ENCODE measurements at places on chromosomes 1 and 21.

GRCh38 chr1:181105134-181106021 lies 16.9 kb downstream of the IER5 start:
- DNase-seq = peak; percentile 92

- DNase-seq = no peak
Measured at GRCh38 chr1:199932462-199932861, 95.0 kb upstream of the NR5A2 start.

GRCh38 chr1:158666037-158666436 lies 20.5 kb downstream of the SPTA1 start:
- no peak for DNase-seq

DNA sequence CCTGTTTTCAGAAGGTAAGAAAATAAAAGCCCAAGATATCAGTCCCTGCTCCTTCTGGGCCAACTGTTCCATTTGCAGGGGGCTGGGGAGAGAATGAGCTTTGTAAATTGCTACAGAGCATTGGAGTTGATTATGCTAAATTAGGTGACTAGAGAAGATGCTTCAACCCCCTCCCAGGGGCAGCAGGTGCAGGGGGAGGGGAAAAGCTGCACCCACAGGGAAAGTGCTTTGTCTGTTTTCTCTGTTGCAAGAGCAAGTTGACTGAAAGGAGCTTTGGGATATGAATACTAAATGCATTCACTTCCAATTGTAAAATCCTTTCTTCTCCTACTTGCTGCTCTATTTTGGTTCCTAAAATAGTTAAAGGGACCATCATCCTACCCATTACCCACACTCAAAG lies 16.5 kb upstream of the PIGM start:
- no peak for DNase-seq

DNA sequence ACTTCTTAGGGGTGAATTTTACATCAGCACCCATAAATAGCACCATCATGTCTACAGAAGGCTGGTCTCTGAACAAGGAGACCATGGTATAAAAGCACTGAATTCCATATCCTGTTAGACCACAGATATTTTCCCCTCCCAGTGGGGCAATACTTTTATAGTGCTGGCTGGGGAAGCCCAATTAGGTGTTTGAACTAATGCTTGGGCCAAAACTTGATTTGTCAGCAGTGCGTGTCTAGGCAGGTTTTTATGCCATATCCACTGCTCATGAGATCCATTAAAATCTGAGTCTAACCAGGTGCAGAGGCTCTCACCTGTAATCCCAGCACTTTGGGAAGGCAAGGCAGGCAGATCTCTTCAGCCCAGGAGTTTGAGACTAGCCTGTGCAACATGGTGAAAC lies 623.0 kb downstream of the NPHP4 start:
- no peak for DNase-seq

GRCh38 chr21:14833241-14833640 lies 231.6 kb downstream of the NRIP1 start:
- DNase-seq = no peak

GRCh38 chr1:209241487-209241886 lies 342.0 kb upstream of the CAMK1G start:
- DNase-seq = no peak

- no peak for DNase-seq
Measured at GRCh38 chr1:47231301-47232186, 481 bp downstream of the TAL1 start.

DNA sequence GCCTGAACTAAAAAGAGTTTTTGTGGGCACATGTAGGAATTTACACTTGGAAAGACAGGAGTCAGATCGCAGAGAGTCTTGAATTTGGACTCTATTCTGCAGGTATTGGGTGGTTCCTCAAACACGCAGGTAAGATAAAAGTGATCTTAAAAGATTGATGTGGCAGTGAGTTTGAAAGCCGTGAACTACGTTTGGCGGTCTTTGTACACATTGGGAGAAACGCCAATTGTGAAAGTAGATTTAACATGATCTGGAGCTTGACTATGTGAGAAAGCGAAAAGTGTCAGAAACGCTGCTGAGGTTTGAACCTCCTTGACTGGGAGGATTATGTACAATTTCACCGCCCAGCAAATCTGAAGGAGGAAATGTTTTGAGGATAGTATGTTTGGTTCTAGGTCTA lies 1.5 kb upstream of the PPP2R5A start:
- DNase-seq = no peak

DNA sequence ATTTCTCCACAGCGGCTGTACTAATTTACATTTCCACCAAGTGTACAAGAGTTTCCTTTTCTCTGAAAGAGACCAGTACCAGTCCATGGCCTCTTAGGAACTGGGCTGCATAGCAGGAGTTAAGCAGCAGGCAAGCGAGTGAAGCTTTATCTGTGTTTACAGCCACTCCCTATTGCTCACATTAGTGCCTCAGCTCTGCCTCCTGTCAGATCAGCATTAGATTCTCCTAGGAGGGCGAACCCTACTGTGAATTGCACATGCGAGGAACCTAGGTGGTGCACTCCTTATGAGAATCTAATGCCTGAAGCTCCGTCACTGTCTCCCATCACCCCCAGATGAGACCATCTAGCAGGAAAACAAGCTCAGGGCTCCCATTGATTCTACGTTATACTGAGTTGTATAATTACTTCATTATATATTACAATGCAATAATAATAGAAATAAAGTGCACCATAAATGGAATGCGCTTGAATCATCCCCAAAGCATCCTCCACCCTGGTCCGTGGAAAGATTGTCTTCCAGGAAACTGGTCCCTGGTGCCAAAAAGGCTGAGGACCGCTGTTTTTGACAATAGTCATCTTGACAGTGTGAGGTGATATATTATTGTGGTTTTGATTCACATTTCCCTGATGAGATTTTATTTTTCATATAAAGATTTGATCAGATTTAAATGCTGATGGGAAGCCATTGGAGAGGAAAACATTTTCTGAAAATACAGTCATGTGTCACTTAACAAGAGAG lies 45.5 kb upstream of the MRPS6 start:
- no peak for DNase-seq

- DNase-seq = no peak
Measured at GRCh38 chr1:50474859-50475809, 51.9 kb upstream of the DMRTA2 start.

- no peak for DNase-seq
Measured at GRCh38 chr1:203082571-203083462, 3.0 kb downstream of the MYOG start.

DNA sequence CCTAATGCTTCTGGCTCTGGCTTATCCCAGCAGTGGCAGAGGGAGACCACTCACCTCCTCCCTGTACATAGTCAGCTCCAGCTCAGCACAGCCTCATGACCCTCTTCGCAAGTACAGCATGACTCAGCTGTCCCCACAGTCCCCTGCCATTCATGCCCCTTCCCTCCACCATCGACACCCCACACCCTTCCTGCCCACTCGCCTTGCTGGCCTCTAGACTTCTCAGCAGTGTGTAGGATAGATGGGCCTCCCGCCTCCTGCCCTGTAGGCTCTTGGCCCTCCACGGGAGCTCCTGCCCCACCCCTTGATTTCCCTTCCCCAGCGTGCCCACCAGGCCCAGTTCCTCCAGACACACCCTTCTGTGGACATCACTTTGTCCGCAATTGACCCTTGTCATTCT lies 9.8 kb downstream of the NPR1 start:
- no peak for DNase-seq

GRCh38 chr1:60052601-60053000 lies 21.0 kb downstream of the C1orf87 start:
- DNase-seq = no peak

- DNase-seq = no peak
Measured at GRCh38 chr1:207817166-207817565, 65.3 kb downstream of the CD46 start.

- DNase-seq = no peak
Measured at GRCh38 chr1:199282751-199283305, 644.0 kb downstream of the PTPRC start.

- DNase-seq = no peak
Measured at GRCh38 chr1:108502624-108503023, 52.5 kb downstream of the NBPF6 start.

- no peak for DNase-seq
Measured at GRCh38 chr1:35576061-35576765, 3.1 kb downstream of the TFAP2E start.

GRCh38 chr1:112188611-112189010 lies 199.1 kb upstream of the KCND3 start:
- DNase-seq = no peak

GRCh38 chr1:65525266-65526048 lies 105.0 kb downstream of the LEPR start:
- DNase-seq = no peak

DNA sequence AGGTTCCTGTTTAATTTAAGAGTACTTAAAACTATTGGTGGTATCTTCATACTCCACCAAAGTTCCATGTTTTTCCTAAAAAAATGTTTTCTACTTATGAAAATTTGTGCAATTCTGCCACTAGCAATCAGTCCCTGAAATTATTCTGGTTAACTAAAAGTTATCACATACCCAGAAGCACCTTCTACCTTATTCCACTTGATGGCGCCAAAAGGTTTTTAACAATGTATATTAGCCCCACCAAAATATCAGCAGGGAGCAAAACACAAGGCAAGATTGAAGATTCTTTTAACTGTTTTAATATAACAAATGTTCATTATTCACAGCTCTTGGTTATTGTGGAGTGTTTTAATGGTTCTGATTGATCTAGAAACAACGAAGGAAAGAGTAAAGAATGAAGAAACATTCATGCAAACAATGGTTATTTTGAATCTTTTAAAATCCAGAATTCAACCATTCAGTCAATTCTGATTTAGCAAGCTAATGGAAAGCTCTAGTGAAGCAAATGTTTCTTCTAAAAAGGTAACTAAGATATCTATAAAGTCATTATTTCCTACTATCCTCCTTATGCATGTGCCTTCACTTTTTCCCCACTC lies 67.2 kb downstream of the TTLL7 start:
- no peak for DNase-seq

- DNase-seq = no peak
Measured at GRCh38 chr1:101191049-101191448, 45.8 kb upstream of the S1PR1 start.

GRCh38 chr1:56356376-56356990 lies 222.9 kb downstream of the PLPP3 start:
- DNase-seq = no peak

- no peak for DNase-seq
Measured at GRCh38 chr1:167145965-167146364, 52.1 kb downstream of the STYXL2 start.

DNA sequence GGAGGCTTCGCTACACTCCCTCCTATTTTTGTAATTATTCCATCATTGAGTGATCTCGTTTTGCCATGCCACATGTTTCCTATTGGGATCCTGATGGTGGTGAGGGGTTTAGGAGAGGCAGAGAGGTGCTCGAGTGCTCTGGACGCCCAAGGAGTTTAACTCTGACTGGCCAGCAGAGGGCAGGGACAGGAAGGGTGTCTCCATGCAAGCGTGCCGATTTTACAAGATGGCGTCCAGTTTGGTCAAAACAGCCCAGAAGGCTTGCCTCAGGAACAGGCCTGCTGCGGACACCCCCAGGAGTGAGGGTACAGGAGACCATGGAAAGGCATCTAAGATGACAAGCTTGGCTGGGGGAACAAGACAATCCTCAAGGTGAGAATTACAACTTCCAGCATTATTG lies 33.8 kb upstream of the KCNE2 start:
- no peak for DNase-seq

DNA sequence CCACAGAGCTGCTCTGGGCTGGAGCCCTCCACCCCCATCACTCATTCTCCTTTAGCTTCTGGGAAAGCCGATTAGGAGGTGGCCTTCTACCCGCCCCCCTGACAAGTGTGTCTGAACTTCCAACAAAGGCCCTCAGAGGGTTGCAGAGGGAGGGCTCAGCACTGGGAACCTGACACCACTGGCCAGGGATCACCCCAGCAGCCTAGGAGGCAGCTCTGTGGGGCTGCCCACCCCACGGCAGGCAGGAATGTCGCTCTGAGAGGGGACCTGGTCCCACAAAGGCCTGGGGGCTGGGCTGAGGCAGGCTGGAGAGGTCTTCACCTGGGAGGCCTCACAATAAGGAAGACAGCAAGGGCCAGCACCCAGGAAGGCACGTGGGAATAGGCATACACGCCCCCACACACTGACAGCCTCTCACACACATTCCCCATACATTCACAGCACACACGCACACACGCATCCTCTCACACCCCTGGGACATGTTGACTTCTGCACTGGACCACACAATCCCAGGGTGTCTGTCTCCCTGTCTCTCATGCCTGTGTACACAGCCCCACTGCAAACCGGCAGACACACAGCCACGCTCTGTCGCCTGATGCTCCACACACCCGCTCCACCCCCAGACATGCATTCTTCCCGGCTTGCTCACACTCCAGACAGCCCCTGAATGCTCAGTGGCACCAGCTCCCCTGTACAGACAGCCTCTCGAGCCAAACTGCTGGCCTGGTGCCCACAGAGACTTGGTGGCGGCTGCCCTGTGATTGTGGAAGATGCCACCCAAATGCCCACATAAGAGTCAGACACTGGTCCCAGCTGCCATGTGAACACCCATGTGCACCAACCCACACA lies 30.7 kb downstream of the DMBX1 start:
- no peak for DNase-seq

DNA sequence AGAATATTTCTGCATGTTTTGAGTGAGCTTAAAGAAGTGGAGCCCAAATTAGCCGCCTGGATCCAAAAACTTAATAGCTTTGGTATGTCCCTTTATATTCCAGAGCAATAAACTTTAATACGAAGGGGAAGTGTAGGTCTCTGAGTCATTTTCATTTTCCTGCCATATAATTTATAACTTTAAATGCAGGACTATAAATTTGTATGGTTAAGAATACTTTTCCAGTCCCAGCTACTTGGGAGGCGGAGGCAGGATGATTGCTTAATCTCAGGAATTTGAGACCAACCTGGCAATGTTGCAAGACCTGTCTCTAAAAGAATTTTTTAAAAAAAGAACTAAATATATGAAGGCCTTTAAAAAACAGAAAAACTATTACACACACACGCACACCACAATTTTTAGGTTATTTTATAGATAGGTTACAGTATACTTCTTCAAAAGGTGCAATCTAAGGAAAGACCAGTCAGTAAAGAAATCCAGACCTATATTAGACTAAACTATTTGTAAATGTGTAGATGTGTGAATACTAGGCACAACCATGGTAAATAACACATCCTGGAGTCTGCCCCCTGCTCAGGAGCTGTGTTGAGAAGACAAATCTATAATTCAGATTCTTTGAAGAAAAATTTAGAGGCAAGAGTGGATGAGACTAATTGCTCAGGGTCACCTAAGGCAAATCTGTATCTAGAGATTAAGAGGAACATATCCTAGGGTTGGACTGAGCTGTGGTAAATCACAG lies 80.3 kb downstream of the TTC3 start:
- no peak for DNase-seq

DNA sequence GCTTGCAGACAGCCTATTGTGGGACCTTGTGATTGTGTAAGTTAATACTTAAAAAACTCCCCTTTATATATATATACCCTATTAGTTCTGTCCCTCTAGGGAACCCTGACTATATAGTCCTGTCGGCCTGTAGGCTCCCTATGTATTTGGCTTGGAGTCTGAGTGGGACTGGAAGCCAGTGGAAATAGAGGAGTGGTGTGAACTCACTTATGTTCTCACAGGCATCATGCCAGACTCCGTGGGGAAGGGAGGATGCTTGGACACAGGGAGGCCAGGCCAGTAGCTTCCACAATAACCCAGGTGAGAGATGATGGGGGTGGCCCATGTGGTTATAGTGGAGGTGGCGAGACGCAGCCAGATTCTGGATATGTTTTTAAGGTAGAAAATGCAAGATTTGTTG lies 136.7 kb upstream of the SYT6 start:
- DNase-seq = no peak
